ENCODE measurements at places on chromosomes 3 and 15.

DNA sequence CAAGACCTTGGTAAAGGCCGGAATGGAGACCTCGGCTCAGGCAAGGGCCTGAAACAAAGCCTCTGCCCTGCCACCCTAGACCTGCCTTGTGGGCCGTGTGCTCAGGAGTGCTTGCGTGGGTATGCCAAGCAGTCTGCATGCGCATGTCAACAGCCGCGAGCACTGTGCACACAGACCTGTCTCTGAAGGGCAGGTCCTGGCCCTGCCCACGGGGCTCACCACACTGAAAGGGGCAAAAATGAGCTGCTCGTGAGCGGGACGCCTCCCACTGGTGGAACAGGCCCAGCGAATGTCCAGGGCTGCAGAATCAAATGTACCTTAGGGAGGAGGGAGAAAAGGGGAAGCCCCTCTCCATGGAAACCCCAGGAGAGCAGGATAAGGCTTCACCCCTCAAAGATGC, 44.3 kb upstream of the FGD5 start:
- DNase-seq: no peak

- DNase-seq: no peak
Observed at GRCh38 chr3:144055604-144056003, 84.0 kb downstream of the DIPK2A start.

DNA sequence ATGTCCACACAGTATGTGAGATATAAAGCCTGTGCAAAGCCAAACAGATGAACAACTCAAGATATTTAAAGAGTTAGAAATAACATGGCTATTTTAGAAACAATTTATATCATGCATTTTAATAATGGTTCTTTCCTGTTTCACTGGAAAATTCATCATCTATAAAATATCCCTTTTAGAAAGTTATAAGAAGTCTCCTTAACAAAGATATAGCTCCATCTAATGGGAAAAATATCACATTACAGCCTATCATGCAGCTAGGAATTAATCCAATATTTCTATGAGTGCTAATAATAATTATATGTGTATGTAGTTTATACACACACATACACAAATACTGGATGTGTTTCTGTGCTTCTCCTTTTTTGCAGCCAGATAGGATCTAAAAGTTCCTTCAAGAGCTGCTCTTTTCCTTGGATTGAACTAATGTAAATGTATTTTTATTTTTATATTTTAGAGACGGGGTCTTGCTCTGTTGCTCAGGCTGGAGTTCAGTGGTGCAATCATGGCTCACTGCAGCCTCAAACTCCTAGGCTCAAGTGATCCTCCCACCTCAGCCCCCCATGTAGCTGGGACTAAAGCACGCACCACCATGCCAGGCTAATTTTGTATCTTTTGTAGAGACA, 21.6 kb downstream of the RPL22L1 start:
- no peak for DNase-seq

- DNase-seq: no peak
Observed at GRCh38 chr3:127006781-127007436, 24.0 kb downstream of the PLXNA1 start.

DNA sequence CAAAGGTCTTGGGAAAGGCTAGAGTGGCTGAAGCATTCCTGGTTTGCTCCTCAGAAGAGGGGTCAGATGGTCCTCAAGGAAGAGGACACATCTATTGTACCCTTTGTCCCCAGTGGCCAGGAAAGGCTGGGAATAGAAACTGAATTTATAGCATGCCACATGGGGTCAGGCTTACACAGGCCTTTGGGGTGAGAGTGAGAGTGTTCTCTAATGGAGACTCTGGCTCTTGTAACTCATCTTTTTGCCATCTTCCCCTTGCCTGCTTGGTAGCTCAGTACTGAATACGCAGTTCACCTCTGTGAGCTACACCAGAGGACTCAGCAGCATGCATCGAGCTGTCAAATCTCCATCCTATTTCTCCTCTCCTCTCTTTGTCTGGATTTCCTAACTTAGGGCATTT, 87.5 kb downstream of the ATP2B2 start:
- DNase-seq: no peak

GRCh38 chr15:58528188-58528870, 96.5 kb downstream of the LIPC start:
- no peak for DNase-seq

GRCh38 chr3:122598556-122598955, 21.1 kb downstream of the PARP15 start:
- no peak for DNase-seq

DNA sequence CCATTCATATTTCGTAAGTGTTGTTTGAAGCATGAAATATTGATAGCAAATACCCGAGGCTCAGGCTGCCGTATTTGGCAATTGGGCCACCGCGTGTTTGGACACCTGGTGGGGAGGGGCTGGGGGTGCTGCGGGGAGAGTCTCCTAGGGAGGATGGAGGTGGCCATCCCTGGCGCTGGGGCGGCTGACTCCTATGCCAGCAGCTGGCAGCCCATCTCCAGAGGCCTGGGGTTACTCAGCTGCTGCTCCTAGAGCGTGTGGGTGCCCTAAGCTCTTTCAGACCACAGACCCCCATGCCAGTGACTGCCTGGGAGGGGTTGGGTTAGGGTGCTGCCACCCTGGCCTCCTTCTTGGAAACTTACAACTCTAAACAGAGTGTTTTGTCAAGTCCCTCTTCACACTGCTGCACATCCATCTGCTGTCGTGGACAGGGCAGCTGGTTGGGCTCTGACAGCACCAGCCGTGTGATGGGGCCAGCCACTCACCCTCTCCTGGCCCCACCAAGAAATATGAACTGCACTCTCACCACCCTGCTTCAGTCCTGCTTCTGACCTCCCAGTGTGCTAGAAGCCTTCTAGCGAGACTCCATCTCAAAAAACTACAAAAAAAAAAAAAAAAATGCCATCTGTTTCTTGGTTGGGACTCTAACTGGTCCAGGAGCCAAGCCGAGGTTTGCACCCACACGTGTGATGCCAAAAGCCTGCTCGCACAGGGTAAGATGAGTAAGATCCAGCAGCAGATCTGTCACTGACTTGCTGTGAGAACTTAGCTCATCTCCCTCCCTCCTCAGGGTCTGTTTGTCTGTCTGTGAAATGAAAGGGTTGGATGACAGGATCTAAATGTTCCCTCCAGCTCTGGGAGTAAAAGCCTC, 156.2 kb downstream of the MEGF11 start:
- no peak for DNase-seq

DNA sequence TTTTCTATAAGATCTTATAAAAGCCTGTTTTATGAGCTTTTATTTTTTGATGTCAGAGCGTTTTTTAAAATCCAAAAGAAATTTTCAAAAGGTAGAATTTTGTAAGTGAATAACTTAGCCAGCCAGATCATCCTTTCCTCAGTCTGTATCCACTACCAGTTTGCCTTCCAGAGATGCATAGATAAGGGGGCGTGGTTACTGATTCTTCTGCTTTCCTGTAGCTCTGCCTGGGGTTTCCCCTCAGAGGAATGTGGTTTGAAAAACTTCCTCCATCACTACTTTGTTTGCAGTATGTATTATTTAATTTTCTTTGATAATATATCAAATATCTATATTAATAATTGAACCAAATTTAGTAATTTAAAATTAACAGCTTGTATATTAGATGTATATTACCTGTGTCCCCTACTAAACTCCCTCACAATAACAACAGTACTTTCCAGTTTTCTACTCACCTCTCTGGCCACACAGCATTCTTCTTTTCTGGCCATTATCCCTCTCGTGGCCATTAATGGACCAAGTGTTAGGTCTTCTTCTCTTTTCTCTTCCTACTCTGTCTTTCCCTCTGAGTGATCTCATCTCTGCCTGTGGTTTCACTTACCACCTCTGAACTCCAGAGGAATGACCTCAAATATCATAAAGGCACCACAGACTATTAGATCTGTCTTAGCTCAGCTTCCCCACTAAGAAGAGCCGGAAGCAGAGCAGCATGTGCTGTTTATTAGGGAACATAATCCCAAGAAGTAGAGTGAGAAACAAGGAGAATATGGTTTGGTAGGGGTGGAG, 239.7 kb downstream of the UBE2E2 start:
- DNase-seq: no peak

DNA sequence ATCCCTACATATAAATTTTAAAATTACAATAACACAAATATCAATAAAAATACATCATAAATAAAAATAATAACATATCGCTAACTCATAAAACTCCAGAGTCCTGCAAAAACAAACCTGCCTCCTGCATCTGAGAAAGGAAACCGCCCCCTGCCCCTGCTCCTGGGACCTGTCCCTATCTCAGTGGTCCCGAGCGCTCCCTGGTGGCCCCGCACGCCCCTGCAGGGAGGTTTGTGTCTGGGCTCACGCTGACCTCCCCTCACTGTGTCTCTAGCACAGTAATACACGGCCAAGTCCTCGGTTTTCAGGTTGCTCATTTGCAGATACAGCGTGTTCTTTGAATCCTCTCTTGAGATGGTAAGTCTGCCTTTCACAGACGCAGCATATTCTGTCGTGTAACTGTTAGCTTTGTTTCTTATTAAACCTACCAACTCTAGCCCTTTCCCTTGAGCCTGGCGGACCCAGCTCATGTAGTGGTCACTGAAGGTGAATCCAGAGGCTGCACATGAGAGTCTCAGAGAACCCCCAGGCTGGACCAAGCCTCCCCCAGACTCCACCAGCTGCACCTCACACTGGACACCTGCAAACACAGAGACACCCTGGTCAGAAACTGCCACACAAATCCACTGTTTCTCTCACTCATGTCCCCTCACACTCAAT, 554.1 kb downstream of the GOLGA6L6 start:
- DNase-seq: no peak

DNA sequence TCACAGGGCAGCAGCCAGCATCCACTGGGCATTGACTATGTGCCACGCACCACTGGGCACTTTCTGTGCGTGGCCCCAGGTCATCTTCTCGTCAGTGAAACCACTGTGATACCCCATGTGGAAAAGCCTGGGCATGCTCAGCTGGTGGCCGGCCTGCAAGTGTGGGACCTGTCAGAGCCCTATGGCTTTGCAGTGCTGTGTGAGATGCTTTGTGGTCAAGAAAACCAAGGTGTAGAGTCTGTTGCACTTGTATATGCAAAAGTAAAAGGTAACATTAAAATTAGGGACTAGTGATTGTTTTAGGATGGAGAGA, 69.5 kb downstream of the PGPEP1L start:
- DNase-seq: no peak

DNA sequence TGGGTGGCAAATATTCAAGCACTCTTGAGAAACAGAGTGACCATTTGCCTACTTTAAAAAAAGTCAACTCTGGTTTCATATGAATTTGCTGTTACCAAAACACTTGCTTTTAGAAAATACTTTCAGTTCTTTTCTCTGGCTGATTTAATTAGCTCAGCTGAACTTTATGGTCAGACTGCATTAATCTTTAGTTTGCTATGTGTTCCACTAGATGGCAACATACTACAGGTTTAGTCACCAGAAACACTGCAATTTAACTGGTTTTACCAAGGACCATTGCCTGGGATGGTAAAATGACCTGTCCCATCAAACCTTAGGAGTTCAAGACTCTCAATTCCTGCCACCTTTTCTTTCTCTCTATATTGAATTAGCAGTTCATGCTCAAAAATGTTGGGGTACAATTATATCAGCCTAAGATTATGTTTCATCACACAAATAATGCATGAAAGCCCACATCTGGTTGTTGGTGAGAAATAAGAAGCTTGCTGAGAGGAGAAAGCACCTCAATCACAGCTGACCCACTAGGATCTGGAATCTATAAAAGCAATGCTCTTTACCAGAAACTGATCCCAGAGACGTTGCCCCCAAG, 14.2 kb downstream of the EIF4E3 start:
- no peak for DNase-seq
